Daoy (cell line): ENCODE measurements at places on chromosomes 13 and 19.

- DNase-seq, result no peak
These were observed 471 bp downstream of the DACH1 start for GRCh38 chr13:71866335-71867130.

GRCh38 chr13:105514401-105514800, 1021.1 kb downstream of the EFNB2 start:
- no peak for DNase-seq

- DNase-seq, result no peak
These were observed 32.7 kb downstream of the FBN3 start for GRCh38 chr19:8116437-8117293.

DNA sequence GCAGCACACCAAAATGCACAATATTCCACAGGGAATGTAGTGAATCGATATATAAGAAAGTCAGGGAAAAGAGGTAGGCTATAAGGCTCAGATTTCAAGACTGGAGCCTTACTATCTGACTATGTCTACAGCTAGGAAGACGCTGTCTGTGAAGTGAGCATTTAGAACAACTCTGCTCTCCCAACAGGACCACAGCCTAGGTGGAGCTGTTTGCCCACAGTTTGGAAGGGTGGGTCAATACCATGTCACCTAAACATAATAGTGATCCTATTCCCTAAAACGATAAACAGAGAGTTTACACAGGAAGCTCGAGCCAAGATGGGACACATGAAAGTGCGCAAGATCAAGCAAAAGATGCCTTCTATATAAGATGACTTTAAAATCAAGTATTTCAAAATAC, 2486.0 kb upstream of the PCDH20 start:
- DNase-seq, result no peak

DNA sequence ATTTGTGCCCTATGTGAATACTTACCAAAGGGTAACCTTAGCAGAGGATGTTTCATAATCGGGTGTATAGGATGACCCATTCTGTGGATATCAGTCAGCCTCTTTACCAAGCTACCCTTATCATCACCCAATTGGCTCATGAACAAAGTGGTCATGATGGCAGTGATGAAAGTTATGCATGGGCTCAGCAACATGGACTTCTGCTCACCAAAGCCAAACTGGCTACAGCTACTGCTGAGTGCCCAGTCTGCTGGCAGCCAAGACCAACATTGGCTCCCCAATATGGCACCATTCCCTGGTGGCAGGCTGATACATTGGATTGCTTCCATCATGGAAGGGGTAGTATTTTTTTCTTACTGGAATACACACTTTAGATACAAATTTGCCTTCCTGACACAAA, 5.7 kb upstream of the ZNF461 start:
- no peak for DNase-seq

DNA sequence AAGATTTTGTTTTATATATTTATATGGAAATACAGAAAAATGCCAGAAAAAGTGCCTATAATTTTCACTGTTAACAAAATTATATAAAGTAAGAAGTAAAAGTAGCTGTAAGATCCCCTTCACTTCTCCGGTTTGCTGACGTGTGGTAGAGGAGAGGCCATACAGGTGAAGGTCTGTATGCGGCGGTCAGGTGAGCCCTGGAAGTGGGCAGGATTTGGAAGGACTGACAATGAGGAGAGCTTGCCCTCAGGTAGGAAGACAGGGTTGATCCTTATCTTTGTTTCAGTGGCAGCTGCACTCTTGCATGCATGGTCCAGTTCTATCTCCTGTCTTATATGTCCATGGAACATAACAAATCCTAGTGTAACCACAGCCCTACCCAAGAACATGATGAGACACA, 16.9 kb upstream of the TFDP1 start:
- no peak for DNase-seq

GRCh38 chr19:14577885-14578427, 4.9 kb upstream of the CLEC17A start:
- DNase-seq, result no peak

DNA sequence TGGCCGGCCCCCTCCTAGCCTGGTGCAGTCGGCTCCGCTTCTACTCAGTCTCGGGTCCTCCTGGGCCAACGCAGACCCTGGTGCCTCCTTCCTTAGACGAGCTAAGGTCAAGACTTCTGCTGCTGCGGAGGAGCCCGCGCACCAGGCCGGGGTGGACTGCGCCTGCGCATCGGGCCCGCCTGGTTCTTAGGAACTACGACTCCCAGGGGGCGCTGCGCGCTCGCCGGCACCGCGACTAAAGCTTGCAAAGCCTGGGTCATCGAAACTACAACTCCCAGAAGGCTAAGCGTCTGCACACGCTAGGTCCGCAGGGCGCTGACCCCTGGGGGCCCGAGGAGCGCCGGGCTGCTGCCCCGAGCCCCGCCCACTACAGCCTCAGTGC, at the start of gene ZNF835:
Gene ZNF835 (minus strand): TSS at position 145 of the 382 bp plus-strand sequence. CDS start 6,559 bp downstream, outside the sequence.
- peak; percentile 79 for DNase-seq
